ENCODE measurements at places on chromosomes 3 and 15.

DNA sequence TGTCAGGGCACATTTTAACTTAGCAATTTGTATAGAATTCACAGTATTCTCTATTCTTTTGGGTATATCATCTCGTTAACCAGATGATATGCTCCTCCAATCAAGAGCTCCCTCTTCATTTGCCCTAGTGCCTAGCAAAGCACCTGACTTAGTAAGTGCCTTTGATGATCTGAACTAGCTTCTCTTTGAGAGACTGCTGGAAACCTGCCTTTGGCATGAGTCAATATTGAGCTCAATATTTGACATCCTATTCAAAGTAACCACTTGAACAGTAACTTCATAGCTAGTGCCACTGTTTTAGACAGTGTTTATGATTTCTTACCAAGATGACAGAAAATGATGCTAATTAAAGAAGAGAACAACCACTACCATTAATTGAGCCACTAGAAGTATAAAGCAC lies 696.3 kb upstream of the UBE2E2 start:
- no peak for DNase-seq

DNA sequence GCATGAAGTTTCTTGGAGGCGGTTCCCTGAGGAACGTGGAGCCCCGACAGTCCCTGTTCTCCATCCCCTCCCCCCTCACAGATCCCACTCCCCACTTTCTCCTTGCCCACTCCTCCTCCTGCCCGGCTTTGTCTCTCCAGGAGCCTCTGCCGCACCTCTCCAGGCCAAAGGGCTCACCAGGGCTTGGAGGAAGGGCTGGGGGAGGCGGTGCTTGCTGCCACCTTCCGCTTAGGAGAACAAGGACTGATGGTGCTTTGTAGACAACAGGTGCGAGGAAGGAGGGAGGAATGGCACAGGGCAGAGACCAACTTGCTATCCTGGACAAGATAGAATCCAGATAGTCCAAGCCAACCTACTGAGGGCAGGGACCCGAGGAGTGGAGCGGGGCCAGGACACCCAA lies 103.5 kb upstream of the SMAD3 start:
- DNase-seq = no peak

DNA sequence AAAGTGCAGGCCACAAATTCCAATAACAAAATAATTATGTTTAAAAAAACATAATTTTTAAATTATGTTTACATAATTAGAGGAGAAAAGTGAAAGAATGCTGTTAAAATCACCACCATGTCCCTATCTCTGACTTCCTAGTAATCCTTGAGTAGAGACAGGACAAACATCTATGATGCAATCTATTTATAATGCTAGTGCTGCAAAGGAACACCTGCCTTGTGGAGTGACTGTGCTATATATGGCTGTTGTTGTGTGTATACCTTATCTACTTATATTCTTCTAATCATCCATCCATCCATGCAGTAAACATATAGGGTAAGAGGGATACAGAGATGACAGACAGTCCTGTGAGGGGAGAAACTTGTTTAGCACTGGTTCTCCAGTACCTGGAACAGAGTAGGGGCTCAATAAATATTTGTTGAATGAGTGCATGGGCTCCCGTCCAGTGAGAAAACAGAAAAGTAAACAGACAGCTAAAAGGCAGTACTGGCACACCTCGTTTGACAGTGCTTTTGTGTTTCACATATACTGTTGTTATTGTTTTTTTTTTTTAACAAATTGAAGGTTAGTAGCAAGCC lies 229.3 kb upstream of the UBE2E1 start:
- DNase-seq = no peak

- DNase-seq = no peak
Observed at GRCh38 chr3:12375572-12375971, 86.7 kb downstream of the PPARG start.

GRCh38 chr3:125145751-125146475 lies 66.6 kb downstream of the SLC12A8 start:
- DNase-seq = no peak

DNA sequence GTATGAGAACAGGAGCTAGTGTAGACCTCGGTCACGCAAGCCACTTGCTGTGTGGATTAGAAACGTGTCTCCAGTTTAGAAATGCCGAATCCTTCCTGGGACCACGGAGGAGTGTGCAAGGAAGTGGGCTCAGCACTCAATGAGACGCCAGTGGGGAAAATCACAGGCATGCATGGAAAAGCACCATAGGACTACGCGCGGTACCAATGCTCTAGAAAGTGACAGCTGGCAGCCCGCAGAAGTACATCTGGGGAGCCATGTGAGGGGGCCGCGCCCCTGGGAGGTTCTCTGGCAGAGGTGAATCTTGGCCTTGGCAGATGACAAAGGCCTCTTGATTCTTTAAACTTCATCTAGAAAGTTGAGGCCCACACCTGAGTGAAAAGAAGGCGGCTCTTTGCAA lies 99.3 kb downstream of the LRRK1 start:
- no peak for DNase-seq

DNA sequence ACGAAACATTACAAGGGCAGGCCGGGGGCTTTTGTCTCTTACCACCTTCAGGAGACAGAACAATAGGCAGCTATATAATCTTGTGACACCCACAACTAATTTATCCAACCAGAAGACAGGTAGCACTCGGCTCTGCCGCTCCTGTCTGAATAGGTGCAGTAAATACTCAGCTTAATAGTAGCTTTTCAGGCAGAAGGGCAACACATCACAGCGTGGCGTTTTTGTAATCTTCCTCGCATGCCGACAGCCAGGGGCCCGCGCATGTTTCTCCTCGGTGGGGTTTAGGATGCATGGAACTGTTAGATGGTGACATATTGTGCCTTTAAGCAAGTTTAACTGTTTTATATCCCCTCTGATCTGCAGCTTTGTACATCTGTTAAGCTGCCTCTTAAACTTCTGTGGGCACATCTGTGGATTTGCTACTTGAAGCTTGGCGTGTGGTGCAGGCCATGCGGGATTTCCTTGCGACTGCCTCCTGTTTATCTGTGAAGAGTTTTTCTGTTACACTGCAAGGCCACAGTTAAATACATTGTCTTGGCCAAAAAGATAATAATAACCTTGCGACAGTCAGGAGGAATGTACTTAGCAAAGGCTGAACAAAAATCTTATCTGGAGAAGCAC lies 123.2 kb upstream of the BNIP2 start:
- no peak for DNase-seq

GRCh38 chr3:15649858-15650257 lies 48.3 kb downstream of the BTD start:
- DNase-seq = no peak

Measured in CD8-positive, alpha-beta T cell (primary cell).